ENCODE measurements at places on chromosomes 3 and 15.

GRCh38 chr3:89964347-89964746, 856.9 kb downstream of the EPHA3 start:
- no peak for DNase-seq

DNA sequence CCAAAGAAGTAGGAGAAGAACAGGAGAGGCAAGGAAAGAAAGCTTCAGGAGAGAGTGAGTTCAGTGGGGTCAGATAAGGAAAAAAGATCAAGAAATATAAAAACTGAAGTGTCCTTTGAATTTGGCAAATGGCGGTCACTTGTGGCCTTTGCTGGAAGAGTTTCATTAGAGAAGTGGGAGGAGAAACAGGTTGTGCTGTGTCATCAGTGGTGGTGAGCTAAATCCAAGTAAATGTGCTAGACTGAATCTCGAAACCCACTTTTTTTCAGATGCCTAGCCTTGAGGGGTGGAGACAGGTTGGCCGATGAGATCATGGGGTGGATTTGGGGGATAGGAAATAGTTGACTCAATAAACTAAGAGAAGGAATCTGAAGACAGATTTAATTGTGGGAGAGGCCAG, 43.7 kb downstream of the CHRD start:
- DNase-seq = no peak

GRCh38 chr3:147410526-147411237, 1.5 kb downstream of the ZIC1 start:
- no peak for DNase-seq

DNA sequence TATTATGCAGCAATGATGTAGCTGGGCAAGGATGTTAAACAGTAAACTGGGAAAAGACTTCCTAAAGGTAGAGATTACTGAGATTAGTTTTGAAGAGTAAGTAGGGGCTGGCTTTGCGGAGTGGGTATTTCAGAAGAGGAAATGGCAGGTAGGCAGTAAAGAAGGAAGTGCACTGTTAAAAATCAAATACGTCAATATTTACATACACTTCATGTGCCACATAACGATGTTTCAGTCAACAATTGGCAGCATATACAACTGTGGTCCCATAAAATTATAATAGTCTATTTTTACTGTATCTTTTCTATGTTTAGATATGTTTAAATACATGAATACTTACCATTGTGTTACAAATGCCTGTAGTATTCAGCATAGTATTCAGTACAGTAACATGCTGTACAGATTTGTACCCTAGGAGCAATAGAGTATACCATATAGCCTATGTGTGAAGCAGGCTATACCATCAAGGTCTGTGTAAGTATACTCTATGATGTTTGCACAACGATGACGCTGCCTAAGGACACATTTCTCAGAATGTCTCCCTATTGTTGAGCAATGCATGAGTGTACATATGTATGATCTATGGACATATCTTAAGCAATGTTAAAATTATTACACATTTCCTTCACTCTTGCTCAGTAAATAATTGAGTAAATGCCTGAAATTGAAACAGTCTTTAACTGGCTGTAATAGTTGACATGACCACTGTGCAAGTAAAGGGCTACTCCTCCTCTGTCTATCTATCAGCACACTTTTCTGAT, 196.7 kb downstream of the ISL2 start:
- DNase-seq = no peak

GRCh38 chr3:197216169-197216860, 82.1 kb downstream of the DLG1 start:
- DNase-seq = no peak

GRCh38 chr3:57158325-57158724, 6.8 kb downstream of the IL17RD start:
- no peak for DNase-seq

GRCh38 chr3:159322322-159322939, 520.6 kb downstream of the MFSD1 start:
- DNase-seq = no peak

DNA sequence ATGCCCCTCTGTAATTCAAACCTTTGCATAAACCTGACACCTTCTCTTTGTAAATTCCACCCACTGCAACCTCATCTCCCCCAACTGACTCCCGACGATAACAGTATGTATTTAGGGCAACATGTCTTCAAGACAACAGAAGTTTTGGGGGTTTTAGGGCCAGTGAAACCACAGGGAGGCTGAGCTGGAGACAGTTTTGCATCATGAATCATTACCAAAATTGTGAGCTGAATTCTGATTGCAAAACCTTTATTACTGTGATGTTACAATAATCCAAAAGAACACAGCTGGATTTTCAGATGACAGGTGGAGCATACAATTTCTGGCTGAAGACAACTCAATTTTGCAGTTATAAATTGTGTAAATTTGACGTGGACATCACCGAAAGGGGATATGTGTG, 281.3 kb upstream of the TTC14 start:
- DNase-seq = no peak

GRCh38 chr3:17259685-17260084, 374.9 kb downstream of the PLCL2 start:
- DNase-seq = no peak

DNA sequence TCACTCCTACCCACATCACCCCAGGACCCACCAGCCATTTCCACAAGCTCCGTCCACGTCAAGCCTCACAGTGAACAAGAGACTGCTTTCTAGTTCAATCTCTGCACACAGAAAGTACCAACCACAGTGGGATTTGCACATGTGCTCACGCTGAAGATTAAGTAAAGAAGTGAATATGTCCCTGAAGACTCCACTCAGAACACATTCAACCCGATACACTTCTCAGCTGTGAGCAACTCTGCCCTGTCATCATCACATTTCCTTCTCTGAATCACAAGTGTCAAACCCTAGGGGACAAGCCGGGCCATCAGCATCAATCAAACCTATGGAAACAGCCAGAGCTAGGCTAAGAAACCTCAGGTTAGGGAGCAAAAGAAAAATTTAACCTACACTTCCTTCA, 1.9 kb downstream of the STIMATE start:
- DNase-seq = peak; percentile 47

- DNase-seq = no peak
These were observed 79.6 kb downstream of the CRYGS start for GRCh38 chr3:186464424-186465093.

GRCh38 chr15:72168131-72168807, 29.3 kb downstream of the GRAMD2A start:
- no peak for DNase-seq

DNA sequence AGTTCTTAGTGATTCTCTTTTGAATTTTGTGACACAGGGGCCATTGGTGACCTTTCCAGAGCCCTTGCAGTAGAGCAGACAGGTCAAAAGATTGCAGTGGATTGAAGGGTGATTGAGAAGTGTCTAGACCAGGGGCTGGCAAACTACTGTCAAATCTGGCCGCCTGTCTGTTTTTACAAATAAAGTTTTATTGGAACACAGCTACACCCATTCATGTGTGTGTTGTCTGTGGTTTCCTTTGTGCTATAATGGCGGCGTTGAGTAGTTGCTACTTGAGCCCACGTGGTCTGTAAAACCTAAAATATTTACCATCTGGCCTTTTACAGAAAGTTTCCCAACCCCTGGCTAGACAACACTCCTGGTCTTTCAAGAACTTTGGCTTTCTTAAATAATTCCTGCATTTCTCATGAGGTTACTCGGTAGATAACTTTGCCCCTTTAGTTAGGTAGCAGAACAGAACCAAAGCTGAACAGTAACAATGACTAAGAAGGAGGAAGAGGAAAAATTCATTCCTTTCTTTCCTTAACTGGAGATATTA, 265.1 kb upstream of the NR2E3 start:
- no peak for DNase-seq

DNA sequence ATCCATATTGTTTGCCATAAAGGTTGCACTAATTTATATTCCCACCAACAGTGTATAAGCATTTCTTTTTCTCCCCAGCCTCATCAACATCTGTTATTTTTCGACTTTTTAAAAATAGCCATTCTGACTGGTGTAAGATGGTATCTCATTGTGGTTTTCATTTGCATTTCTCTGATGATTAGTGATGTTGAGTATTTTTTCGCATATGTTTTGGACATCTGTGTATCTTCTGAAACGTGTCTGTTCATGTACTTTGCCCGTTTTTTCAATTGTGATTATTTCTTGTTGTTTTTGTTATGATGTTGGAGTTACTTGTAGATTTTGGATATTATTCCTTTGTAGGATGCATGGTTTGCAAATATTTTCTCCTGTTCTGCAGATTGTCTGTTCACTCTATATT, 46.5 kb downstream of the TP63 start:
- DNase-seq = no peak

- no peak for DNase-seq
These were observed 63.8 kb upstream of the XCR1 start for GRCh38 chr3:46091046-46091445.

DNA sequence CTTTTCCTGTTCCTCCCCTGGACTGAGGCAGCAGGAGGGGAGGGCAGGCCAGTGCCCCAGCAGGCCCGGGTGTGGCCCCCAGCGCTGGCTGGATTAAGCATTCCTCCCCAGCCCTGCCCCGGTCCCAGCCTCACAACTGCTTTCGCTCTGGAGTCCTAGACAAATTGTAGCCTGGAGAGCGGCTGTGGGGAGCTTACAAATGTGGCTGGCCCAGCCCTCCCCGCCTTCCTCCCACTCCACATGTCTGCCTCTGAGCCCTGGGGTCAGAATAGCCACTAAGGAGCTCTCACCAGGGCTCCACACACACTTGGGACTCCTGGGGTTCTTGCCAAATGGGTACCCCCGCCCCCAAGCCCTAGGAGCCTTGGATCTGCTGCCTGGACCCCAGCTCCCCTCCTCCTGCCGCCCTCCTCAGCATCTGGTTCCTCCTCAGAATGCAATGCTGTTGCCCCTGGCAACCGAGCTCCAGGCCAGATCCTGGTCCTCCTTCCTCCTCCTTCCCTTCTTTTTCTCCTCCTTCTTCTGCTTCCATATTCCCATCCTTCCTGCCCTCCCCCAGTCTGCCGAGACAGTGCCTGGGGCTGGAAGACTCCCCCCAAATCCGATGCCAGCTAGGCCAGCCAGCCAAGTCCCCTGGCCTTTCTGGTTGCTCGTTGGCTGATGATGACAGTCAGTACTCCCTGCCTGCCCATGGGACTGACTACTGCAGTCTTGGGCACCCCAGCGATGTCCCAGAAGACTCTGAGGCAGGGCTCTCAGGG, 91.1 kb downstream of the LINGO1 start:
- no peak for DNase-seq

- DNase-seq = no peak
These were observed 112.6 kb downstream of the UACA start for GRCh38 chr15:70650567-70651302.

- DNase-seq = no peak
These were observed 2.0 kb upstream of the CILP start for GRCh38 chr15:65213241-65213640.

- no peak for DNase-seq
These were observed 512.6 kb upstream of the ADAMTS9 start for GRCh38 chr3:65200310-65200970.
